Retina (tissue), 1 donor: ENCODE measurements at places on chromosomes 16 and 17.
A peak's percentile ranks its signal among the peaks of the same experiment; 100 is the strongest.

GRCh38 chr16:22206842-22207714 lies 1.0 kb downstream of the EEF2K start:
- peak; percentile 78 for DNase-seq

DNA sequence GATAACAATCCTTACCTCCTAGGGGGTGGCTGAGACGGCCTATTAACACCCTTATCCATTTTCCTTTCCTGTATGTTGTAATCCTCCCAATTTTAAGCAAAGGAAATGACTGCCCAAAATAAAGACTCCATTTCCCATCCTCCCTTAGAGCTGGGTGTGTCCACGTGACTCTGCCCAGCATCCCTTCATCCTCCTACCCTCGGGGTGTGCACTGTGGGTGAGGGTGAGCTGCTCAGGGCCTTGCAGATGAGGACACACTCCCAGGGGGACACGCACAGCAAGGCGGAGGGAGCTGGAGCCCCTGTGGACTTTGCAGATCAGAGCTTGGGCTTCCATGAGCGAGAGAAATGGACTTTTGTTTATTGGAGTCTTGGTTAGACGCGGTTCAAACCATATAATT lies 186.8 kb downstream of the IRF8 start:
- DNase-seq, result no peak

DNA sequence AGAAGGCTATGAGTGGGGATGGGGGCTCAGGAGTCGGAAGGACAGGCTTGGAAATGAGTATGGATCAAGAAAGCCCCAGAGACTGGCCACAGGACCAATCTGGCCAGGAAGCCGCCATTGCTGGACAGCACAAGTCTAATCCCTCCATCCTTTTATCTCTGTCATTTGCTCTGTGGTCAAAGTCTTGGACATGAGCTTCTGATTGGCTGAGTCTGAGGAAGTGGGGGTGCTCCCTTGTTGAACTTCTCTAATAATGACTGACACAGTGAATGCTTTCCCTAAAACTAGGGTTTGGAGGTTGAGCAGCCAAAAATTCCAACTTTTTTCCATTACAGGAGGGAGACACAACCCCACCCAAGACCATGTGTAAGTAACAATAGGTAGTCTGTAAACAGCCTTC lies 97.4 kb downstream of the MARF1 start:
- no peak for DNase-seq

GRCh38 chr17:67212714-67213417 lies 32.1 kb downstream of the HELZ start:
- DNase-seq, result no peak

DNA sequence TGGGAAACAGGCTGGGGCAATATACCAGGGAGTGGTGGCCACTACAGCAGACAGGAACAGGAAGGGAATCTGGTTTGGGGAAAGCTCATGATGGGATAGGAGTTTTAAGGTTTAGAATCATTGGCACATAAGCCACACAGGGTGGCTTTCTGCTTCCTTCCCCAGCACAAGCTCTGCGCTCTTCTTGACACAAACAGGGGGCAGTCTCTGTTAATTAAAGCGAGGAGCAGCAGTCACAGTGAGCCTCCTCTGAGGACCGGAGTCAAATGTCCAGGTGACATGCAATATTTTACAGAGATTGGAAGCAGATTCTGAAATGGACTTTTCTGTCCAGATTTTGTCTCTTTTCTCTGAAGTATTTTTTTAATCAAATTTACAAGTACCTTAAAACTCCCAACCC lies 2.8 kb upstream of the SHISA9 start:
- no peak for DNase-seq

DNA sequence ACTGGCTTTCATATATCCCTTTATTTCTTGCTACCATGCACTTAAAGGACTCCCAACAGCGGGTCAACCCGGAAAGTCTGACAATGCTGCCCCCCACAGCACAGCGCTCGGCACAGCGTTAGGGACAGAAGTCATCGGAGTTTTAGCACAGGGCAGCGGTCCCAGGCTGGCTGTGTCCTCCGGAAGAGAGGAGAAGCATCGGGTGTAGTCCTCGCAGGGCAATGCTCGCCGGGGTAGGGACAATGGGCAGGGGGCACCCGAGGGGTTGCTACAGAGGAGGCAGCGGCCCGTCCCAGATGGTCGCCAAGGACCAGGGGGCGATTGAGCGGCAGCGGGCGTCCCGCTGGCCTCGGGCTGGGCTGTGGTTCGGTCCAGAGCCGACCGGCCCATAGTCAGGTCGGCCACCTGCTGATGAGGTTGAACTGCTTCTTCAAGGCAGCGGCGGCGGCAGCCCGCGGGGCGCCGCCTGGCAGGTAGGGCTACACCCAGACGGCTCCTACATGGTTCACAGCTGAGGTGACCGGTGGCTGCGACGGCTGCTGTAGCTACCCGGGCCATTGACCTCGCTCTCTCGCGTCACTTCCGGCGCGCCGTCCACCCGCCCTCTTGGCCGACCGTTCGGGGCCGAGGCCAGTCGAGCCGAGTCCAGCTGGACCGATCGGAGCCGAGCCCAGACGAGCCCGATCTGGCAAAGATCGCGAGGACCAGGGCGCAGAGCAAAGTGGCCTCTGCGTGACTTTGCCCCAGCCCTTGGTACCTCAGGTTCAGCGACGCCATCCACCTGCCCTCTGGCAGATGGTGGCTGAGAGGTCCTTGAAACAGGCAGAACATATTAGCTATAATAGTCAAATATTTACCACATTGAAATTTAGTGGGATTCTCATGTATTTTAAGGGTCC lies 4.7 kb upstream of the LCMT1 start:
- peak; percentile 97 for DNase-seq

- DNase-seq, result no peak
Measured at GRCh38 chr16:76583945-76584344, 306.7 kb downstream of the CNTNAP4 start.

DNA sequence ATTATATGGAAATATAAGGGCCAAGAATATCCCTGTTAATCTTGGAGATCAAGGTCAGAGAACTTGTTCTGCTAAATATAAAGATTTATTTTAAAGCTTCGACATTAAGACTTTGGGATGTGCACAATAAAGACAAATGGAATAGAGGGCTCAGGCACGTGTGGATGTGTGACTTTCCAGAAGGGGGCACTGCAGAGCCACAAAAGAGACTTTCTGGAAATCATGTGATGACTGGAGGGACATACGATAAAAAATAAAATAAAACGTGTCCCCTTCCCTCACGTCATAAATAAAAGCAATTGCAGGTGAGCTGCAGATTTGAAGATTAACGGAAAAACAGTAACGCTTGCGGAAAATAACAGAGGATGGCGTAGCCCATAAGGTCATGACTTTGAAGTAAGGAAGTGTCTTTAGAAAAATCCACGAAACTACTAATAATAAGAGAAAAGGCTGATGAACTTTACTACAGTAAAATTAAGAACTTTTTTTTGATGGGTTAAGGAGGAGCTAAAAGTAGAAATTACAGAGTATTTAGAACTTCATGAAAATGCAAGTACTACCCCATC lies 9.4 kb upstream of the ENGASE start:
- DNase-seq, result no peak

- no peak for DNase-seq
Measured at GRCh38 chr16:54952195-54952594, 21.5 kb downstream of the IRX5 start.

DNA sequence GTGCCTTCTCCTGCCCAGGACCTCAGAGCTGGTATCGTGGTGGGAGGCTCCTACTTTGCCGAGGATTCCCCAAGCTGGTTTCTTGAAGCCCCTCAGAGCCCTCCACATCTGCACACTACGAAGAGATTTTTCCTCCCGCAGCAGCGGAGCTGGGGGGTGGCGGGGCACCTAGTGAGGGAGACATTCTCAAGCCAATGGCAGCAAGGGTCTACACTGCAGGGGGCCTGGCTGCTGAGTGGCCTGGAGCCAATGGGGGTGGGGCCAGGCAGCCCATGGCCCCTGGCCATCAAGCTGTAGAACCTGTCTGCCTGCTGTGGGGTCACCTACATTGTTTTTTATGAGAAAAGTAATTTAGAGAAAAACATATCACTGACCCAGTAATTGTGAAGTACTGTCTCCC lies 5.0 kb downstream of the SLC26A11 start:
- no peak for DNase-seq

DNA sequence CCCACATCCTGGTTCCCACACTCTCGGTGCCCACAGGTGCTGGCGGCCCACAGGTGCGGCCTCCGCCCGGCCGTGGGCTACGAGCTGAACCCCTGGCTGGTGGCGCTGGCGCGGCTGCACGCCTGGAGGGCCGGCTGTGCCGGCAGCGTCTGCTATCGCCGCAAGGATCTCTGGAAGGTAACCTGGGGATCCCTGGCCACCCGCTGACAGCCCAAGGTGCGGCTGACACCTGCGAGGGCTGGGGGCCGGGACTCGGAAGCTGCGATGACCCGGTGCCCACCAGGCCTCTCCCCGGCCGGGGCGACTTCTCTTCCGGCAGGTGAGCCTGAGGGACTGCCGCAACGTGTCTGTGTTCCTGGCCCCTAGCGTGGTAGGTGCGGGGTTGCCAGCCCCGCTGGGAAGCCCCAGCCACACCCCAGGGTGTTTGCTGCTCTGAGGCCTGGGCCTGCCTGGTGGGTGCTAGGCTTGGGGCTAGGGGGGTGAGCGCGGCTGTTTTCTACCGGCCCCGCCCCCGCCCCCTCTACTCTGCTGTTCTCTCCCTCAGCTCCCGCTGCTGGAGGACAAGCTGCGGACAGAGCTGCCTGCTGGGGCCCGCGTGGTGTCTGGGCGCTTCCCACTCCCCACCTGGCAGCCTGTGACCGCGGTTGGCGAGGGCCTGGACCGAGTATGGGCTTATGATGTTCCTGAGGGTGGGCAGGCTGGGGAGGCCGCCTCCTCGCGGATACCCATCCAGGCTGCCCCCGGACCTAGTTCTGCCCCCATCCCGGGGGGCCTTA lies 1.0 kb downstream of the ANTKMT start:
- no peak for DNase-seq

- DNase-seq, result peak; percentile 63
Measured at GRCh38 chr16:1923299-1924034, 5.3 kb upstream of the HS3ST6 start.

DNA sequence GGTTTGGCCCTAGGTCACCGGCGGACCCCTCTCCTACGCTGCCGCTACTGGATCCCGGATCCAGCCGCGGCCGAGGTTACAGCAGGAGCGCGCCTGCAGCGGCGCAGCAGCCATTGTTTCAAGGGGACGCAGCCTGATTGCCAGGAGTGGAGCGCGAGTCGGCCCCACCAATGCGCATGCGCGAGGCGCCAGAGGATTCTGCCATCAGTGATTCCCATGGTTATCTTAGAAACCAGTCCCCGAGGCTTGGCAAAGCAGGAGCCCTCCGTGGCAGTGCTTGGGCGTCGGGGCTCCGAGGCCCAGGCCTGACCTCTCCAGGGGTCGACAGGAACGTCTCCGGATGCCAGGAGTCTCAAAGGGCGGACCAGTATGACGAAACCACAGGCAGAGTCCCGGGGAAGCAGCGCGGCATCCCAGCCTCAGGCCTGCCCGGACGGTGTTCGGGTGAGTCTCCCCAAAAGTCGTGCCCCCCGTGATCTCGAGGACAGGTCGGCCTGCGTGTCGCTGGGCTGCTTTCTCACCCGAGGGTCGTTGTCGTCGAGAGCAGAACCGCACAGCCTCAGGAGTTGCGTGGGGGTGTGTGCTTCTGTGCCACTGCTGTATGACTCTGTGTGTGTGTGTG lies 608.5 kb downstream of the KCNJ18 start:
- no peak for DNase-seq

DNA sequence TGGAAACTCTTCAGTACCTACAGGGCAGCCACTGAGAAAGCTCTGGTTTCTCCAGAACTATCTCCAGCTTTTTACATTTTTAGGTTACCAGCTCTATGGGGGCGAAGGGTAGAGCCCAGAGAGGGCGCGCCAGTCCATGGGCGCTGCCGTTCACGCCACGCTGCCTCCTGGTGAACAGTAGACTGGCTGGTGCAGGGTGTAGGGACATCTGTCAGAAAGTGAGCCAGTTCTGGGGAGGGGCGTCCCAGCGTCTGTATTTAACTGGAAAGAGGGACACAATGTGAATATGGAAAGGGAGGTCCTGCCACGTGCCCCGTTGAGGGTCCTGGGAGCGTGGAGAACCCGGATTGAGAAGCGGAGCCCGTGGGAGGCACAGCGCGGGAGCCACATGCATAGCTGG lies 16.4 kb upstream of the CLEC18A start:
- DNase-seq, result no peak

DNA sequence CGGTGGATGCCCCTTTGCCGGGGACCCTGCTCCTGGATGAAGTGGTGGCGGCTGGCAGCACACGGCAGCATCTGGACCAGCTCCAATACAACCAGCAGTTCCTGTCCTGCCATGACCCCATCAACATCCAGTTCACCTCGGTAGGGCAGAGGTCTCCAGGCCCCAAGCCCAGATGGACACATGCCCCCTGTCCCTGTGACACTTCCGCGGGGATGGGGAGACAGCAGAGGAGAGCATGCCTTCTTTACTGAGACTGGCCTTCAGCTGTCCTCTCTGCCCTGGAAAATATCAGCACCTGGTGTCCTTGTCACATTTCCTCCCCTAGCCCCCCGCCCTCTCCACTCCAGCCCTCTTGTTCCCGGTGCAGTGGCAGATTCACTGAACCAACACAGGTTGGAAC lies 6.2 kb downstream of the CHAD start:
- DNase-seq, result no peak

DNA sequence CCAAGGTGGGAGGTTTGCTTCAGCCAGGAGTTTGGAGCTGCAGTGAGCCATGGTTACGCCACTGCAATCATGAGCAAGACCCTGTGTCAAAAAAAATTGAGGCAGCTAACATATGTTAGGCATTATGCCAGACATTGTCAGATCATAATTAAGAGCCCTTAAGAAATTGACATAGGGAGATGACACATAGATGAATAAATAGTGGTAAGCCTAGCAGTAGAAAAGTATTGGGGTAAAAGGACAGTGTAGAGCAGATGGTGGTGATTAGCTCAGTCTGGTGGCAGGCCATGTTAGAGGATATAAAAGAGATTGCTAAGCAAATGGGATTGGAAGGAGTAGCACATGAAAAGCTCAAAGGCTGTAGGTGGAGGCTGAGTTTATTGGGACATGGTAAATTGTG lies 22.6 kb downstream of the SRCAP start:
- DNase-seq, result no peak

- DNase-seq, result peak; percentile 27
Measured at GRCh38 chr17:38870259-38871165, 654 bp downstream of the LASP1 start.

DNA sequence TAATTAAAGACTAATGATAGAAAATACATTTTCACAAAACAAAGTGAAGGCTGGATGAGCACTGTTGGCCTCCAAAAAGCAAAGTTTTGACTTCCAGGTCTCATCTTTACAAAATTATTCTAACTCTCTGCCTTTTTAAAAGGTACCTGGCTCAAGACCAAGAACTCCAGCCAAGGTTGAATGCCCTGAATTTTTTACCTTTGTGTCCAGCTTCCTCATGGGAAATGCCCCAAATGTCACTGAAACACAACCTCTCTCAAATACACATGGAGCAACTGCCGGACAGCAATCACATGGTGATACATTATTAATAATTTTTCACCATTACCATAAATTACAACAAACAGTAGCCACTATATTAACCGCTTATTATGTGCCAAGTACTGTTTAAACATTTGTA lies 32.2 kb downstream of the ADAMTS18 start:
- DNase-seq, result no peak
